EL (cell line): ENCODE measurements at places on chromosomes 7 and 10.

GRCh38 chr10:48780341-48780740, 95.7 kb downstream of the WDFY4 start:
- no peak for DNase-seq

DNA sequence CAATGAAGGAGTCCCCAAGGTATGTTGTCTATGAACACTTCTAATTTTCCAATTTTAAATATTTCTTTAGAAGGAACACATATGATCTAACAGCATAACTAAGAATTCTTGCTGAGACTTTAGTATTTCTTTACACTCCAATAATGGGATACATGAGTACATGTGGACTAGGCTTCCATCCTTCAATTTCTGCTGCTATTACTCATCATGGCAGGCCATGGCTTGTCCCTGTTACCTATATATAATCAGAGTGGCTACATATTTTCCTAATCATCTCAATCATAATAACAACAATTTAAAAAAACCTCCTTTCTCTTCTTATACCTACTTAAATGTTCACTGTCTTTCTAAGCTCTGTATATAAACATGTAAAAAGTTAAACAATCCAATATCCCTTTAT, 60.3 kb upstream of the TAC1 start:
- no peak for DNase-seq

- DNase-seq: no peak
Observed at GRCh38 chr7:11567571-11567970, 264.4 kb downstream of the THSD7A start.

DNA sequence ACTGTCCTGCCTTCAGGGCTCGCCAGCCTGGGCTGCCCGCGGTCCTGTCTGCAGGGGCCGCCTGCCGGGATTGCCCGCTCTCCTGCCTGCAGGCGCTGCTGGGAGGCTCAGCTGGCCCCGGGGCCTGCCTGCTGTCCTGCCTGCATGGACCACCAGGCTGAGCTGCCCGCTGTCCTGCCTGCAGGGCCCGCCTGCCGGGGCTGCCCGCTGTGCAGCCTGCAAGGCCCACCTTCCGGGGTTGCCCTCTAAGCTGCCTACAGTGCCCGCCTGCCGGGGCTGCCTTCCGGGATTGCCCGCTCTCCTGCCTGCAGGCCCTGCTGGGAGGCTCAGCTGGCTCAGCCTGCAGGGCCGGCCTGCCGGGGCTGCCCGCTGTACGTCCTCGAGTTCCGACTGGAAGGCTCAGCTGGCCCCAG, 164.4 kb downstream of the GLRX3 start:
- DNase-seq: no peak

DNA sequence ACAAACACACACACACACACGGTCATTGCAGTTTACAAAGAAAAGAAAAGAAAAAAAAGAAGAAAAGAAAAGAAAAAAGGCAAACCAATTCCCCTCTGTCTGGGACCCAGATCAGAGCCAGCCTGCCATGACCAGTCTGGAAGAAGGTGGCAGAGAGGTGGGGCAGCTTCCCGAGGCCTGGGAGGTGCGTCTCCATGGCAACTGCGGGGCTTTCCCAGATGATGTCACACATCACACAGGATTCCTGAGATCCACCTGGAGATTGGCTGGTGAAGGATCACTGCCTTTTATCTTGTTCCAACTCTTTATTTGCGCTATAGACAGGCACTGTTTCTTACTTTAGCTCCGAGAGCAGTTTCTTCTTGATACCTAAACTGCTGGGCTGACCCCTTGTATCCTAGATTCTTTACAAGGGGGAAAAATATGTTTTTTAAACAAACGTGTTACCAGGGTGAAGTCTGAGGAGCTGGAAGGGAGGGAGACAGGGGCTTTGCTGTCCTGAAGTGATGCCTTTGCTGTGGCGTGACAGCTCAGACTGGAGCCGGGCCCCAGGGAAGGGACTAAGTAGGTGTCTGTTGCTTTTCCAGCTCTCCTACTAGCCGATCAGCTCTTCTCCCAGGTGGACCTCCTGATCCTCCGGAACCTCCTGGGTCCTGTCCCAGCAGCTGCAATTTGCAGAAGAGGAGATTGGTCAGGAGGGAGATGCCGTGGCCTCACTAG, 298.5 kb downstream of the KLF6 start:
- peak; percentile 44 for DNase-seq

DNA sequence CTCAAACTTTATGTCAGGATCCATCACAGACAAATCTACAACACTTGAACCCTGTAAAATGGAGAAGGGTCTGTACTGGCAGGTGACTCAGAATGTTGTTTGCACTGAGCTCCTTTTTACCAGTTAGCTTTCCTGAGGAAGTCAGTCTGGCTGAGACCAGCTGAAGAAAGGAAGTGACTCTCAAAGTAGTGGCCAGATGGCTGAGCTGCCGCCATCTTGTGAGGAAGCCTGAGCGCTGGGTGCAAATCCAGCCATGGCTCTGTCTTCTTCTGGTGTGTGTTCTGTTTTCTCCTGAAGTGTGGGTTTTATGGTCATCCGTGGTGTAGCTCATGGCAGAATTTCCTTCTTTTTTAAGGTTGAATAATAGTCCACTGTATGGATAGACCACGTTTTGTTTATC, 25.5 kb upstream of the ECHDC3 start:
- DNase-seq: no peak
